Mesothelial cell of epicardium (in vitro differentiated cells): ENCODE measurements at places on chromosomes 5 and 9.

GRCh38 chr5:171427318-171428167 lies 8.1 kb downstream of the FGF18 start:
- H3K36me3 ChIP-seq, result no peaks in the 10 kb centered on the region
- H3K27me3 ChIP-seq, result peaks cover 6% of the 10 kb centered on the region

DNA sequence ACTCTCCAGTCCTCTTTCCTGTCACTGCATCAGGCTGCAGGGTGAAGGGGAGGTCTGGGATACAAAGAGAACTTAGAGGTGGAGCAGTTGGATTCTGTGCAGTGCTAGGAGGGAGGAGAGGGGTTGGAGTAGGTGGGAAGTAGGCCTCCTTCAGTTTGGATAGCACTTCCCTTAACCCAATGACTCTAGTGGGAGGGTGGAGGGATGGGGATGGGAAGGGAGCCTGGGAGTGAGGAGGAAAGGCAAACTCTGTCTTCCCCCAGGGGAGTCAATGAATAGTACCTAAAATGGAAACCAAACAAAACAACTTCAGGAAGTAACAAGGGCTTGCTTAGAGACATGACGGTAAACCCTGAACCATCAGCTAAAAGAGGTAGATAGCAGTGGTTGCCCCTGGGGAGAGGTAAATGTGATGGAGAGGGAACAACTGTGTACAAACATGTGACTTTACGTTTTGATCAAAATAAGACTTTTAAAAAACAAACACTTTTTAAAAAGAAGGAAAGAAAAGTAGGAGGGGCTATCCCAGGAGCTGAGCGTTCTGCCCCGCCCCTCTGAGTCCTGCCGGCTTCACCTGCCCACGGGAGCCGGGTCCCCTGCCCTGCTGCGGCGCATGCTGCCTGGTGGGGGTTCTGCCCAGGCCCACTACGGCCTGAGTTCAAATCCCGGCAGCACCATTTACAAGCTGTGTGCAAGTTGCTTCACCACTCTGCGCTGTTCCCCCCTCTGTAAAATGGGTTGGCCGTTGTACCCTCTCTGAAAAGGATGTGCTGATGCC lies 30.9 kb downstream of the GSN start:
- peak overlapping the region; percentile 87 for H3K27ac ChIP-seq
- H3K36me3 ChIP-seq, result no peaks in the 10 kb centered on the region
- peak overlapping the region; percentile 58 for H3K4me3 ChIP-seq
- no peaks in the 10 kb centered on the region for H3K27me3 ChIP-seq
- H3K4me1 ChIP-seq, result peaks cover 23% of the 10 kb centered on the region
- no peak for DNase-seq

GRCh38 chr5:84218546-84218945 lies 166.1 kb downstream of the EDIL3 start:
- no peak overlapping the region for H3K27ac ChIP-seq
- H3K4me3 ChIP-seq, result no peak overlapping the region
- no peak for DNase-seq
- peaks cover 2% of the 10 kb centered on the region for H3K4me1 ChIP-seq

GRCh38 chr5:118554981-118555380 lies 433.4 kb downstream of the DTWD2 start:
- H3K27me3 ChIP-seq, result no peaks in the 10 kb centered on the region
- H3K4me3 ChIP-seq, result no peak overlapping the region
- H3K27ac ChIP-seq, result no peak overlapping the region
- DNase-seq, result no peak
- H3K4me1 ChIP-seq, result peaks cover 21% of the 10 kb centered on the region

GRCh38 chr5:126810596-126811380 lies 33.9 kb downstream of the LMNB1 start:
- DNase-seq, result no peak
- H3K4me1 ChIP-seq, result peaks cover 10% of the 10 kb centered on the region
- H3K36me3 ChIP-seq, result peaks cover 24% of the 10 kb centered on the region
- H3K27me3 ChIP-seq, result no peaks in the 10 kb centered on the region
- H3K4me3 ChIP-seq, result no peak overlapping the region

- H3K4me1 ChIP-seq, result peaks cover 5% of the 10 kb centered on the region
- no peaks in the 10 kb centered on the region for H3K36me3 ChIP-seq
- H3K4me3 ChIP-seq, result no peak overlapping the region
- peaks cover 37% of the 10 kb centered on the region for H3K27me3 ChIP-seq
These were observed 476.4 kb downstream of the SPOCK1 start for GRCh38 chr5:137022725-137023124.

- DNase-seq, result no peak
- H3K4me3 ChIP-seq, result no peak overlapping the region
- H3K4me1 ChIP-seq, result peaks cover 50% of the 10 kb centered on the region
- H3K27me3 ChIP-seq, result no peaks in the 10 kb centered on the region
- H3K27ac ChIP-seq, result peak overlapping the region; percentile 53
These were observed 213.8 kb upstream of the ACTBL2 start for GRCh38 chr5:57696389-57696769.

- peaks cover 15% of the 10 kb centered on the region for H3K36me3 ChIP-seq
- no peaks in the 10 kb centered on the region for H3K27me3 ChIP-seq
- peaks cover 6% of the 10 kb centered on the region for H3K4me1 ChIP-seq
- DNase-seq, result no peak
- H3K27ac ChIP-seq, result no peak overlapping the region
- H3K4me3 ChIP-seq, result no peak overlapping the region
These were observed 25.3 kb downstream of the AP3B1 start for GRCh38 chr5:78269088-78269703.

- no peaks in the 10 kb centered on the region for H3K4me1 ChIP-seq
- no peak for DNase-seq
- H3K4me3 ChIP-seq, result no peak overlapping the region
- H3K36me3 ChIP-seq, result peaks cover 8% of the 10 kb centered on the region
- H3K27me3 ChIP-seq, result no peaks in the 10 kb centered on the region
- no peak overlapping the region for H3K27ac ChIP-seq
These were observed 12.9 kb downstream of the DYNC2I2 start for GRCh38 chr9:128643519-128644300.
